ENCODE measurements at places on chromosomes 3 and 15. TPM values are rescaled to one million over a fixed set of nuclear protein-coding genes. Genes with fewer than 3 reads are reported as not detected.

CLDN1 gene
- total RNA-seq = 123 TPM

ANKRD34C gene
- not detected for total RNA-seq

CDC25A gene
- 7.9 TPM for total RNA-seq

ATP8B4 gene
- 9.5 TPM for total RNA-seq

DUOXA2 gene
- 24.6 TPM for total RNA-seq

MYZAP gene
- total RNA-seq = 20.3 TPM

SLC30A4 gene
- 4.1 TPM for total RNA-seq

CLRN1 gene
- not detected for total RNA-seq

DNA sequence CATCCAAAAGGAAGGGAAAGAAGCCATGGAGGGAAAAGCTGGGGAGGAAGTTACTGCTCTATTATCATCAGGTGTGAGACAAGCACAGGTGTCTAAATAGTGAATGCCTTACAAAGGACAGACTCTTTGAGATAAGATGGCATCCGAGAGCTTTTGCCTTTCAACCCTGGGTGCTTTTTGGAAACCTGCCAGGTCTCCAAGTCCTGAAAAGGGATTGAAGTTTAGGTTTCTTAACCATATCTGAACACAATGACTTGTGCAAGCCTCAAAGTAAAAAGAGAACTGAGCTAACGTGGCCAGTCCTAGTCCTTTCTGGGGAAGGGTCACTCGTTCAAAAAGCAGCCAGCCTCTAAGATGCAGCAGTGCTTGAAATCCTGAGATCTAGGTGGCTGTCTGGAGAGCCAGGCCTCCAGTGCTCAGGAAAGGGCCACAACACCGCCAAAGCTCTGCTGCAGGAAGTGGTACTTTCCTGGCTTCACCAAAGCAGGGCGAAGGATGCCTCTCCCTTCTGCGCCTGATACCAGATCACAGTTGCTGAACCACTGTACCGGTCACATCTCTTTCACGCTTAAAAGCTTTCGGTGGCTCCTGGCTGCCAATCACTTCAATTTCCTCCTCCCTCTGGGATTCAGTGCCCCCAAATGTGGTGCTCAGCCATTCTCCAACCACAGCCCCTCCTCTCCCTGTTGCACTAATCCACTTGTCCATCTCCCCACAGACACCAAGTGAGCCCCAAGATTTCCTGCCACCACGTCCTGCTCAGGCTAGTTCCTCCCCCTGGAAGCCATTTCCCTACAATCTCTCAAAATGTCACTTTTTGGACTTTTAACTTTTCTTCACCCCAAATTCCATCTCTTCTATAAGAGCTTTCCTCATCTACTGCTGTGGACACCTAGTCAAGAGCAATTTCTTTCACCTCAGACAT lies 104.1 kb upstream of the LPP start:
- H3K36me3 ChIP-seq = no peaks in the 10 kb centered on the region
- no peaks in the 10 kb centered on the region for H3K27me3 ChIP-seq
- no peak overlapping the region for H3K4me3 ChIP-seq
- no peak overlapping the region for H3K27ac ChIP-seq

DNA sequence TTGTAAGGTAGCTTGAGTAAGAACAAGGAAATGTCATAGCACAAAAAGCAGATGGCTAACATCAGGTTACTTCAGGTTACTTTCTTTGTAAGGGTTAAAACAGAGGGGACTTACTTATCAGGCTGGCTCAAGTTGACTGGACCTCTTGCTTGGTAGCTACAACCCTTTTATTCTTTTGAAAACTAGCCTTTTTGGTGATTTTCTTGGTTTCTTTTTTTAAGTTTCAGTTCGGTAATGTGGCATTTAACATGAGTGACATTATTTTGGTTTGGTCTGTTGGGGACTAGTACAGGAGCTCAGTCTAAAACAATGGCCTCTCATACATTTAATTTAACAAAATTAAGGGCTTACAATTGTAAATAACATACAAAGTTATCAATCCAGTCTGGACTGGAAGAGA lies 621.4 kb downstream of the OTOL1 start:
- no peaks in the 10 kb centered on the region for H3K36me3 ChIP-seq
- no peak for DNase-seq
- H3K27ac ChIP-seq = no peak overlapping the region
- H3K27me3 ChIP-seq = no peaks in the 10 kb centered on the region
- no peaks in the 10 kb centered on the region for H3K4me1 ChIP-seq
- no peak overlapping the region for H3K4me3 ChIP-seq

DNA sequence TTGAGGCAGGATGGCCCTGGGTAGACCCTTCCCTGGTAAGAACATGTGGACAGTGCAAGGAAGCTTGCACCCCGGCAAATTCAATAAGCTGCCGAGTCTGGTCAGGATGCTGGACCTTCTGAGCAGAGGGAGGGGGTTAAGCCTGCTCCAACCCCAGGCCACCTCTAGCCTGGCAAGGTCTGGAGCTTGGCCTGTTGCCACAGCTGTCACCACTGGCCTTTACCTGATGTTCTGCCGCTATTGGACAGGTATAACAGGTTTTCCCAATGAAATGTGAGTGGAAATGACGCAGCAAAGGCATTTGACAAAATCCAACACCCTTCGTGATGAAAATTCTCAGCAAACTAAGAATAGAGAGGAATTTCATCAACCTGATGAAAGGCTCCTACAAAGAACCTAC lies 699 bp upstream of the MESP1 start:
- no peak for DNase-seq
- H3K4me1 ChIP-seq = peaks cover 6% of the 10 kb centered on the region
- H3K27ac ChIP-seq = peak overlapping the region; percentile 4
- peaks cover 34% of the 10 kb centered on the region for H3K27me3 ChIP-seq
- H3K4me3 ChIP-seq = no peak overlapping the region

GRCh38 chr3:189748046-189748445 lies 116.9 kb downstream of the TP63 start:
- no peaks in the 10 kb centered on the region for H3K4me1 ChIP-seq
- H3K27me3 ChIP-seq = no peaks in the 10 kb centered on the region
- no peak overlapping the region for H3K4me3 ChIP-seq
- H3K27ac ChIP-seq = no peak overlapping the region
- DNase-seq = no peak

DNA sequence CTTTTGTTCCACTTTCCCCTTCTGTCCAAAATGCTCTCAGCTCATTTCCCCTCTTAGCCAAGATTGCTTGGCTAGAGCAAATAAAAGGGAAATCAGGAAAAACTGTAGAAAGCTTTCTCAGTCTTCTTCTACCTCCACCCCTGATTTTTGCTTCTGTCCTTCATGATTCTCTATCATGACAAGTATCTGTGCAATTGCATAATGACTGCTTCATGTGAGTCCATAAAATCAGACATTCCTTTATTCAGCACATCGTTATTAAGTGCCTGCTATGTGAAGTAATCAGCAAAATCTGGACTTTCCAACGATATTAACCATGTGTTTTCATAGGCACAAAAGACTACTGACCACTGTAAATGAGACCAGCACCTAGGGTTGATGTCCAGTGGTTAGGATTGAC lies 321.5 kb upstream of the CBLB start:
- H3K4me1 ChIP-seq = no peaks in the 10 kb centered on the region
- no peak overlapping the region for H3K27ac ChIP-seq
- H3K4me3 ChIP-seq = no peak overlapping the region
- H3K27me3 ChIP-seq = no peaks in the 10 kb centered on the region
- no peaks in the 10 kb centered on the region for H3K36me3 ChIP-seq

- DNase-seq = no peak
- H3K27ac ChIP-seq = no peak overlapping the region
- H3K4me1 ChIP-seq = no peaks in the 10 kb centered on the region
- no peak overlapping the region for H3K4me3 ChIP-seq
- H3K27me3 ChIP-seq = no peaks in the 10 kb centered on the region
Measured at GRCh38 chr15:94206463-94207167, 24.7 kb upstream of the MCTP2 start.

GRCh38 chr3:61233746-61234145 lies 17.5 kb downstream of the FHIT start:
- H3K4me3 ChIP-seq = no peak overlapping the region
- no peaks in the 10 kb centered on the region for H3K27me3 ChIP-seq
- DNase-seq = no peak
- H3K36me3 ChIP-seq = no peaks in the 10 kb centered on the region
- H3K27ac ChIP-seq = no peak overlapping the region

GRCh38 chr3:55458181-55458790 lies 28.8 kb downstream of the WNT5A start:
- H3K27me3 ChIP-seq = no peaks in the 10 kb centered on the region
- DNase-seq = no peak
- H3K36me3 ChIP-seq = no peaks in the 10 kb centered on the region
- H3K27ac ChIP-seq = no peak overlapping the region

DNA sequence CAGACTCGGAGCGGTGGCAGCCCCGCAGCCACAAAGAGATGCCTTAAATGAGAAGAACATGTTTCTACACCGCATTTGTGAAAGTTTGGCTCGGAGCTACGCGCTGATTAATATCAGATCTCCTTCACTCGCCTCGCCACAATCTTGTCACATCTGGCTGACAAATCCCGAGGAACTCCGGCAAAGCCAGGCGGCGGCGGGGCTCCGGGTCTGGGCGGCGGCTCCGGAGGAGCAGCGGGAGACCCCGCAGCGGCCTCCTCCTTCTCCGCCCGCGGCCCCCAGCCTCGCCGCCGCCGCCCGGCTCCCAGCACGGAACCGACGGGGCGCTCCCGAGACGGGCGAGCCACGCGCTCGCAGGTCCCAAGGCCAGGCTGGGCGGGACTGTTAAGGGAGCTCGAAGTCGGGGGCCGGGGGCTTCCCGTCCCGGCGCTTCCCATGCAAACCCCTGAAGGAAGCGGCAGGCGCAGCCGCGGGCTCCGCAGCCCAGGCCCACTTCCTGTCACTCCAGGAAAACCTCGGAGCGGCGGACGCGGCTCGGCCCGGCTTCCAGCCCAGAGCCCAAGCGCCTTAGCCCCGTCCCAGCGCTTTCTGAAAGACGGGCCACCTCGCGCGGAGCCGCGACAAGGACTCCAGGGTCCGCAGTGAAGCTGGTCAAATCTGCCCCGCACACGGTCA lies 1.2 kb downstream of the BNC1 start:
- H3K27ac ChIP-seq = peak overlapping the region; percentile 56
- peaks cover 84% of the 10 kb centered on the region for H3K27me3 ChIP-seq
- peaks cover 8% of the 10 kb centered on the region for H3K4me1 ChIP-seq
- no peaks in the 10 kb centered on the region for H3K36me3 ChIP-seq
- peak; percentile 50 for DNase-seq
- peak overlapping the region; percentile 72 for H3K4me3 ChIP-seq

DNA sequence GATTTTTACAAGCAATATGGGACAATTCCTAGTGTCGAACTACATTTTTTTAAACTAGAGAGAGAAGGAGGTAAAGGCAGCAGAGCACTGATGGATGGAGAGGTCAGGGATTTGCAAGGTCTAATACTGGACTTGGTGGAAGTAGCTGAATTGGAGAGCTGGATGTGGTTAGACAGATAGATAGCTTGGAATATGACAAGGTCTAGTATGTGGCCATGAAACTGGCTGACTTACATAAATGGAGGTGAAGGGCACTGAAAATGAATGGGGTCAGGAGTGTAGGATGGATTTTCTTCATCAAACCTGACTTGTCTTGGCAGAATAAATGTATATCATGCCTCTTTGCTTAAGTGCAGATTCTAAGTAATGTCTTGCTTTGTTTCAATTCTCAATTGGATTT lies 10.1 kb upstream of the RTP4 start:
- no peaks in the 10 kb centered on the region for H3K4me1 ChIP-seq
- H3K4me3 ChIP-seq = no peak overlapping the region
- H3K36me3 ChIP-seq = no peaks in the 10 kb centered on the region
- no peaks in the 10 kb centered on the region for H3K27me3 ChIP-seq

- no peak overlapping the region for H3K27ac ChIP-seq
- no peaks in the 10 kb centered on the region for H3K4me1 ChIP-seq
Measured at GRCh38 chr15:38611228-38611627, 46.6 kb upstream of the RASGRP1 start.

- no peak overlapping the region for H3K27ac ChIP-seq
- no peak overlapping the region for H3K4me3 ChIP-seq
- H3K27me3 ChIP-seq = no peaks in the 10 kb centered on the region
- no peak for DNase-seq
- H3K36me3 ChIP-seq = no peaks in the 10 kb centered on the region
Measured at GRCh38 chr3:137348936-137349335, 391.2 kb downstream of the IL20RB start.

DNA sequence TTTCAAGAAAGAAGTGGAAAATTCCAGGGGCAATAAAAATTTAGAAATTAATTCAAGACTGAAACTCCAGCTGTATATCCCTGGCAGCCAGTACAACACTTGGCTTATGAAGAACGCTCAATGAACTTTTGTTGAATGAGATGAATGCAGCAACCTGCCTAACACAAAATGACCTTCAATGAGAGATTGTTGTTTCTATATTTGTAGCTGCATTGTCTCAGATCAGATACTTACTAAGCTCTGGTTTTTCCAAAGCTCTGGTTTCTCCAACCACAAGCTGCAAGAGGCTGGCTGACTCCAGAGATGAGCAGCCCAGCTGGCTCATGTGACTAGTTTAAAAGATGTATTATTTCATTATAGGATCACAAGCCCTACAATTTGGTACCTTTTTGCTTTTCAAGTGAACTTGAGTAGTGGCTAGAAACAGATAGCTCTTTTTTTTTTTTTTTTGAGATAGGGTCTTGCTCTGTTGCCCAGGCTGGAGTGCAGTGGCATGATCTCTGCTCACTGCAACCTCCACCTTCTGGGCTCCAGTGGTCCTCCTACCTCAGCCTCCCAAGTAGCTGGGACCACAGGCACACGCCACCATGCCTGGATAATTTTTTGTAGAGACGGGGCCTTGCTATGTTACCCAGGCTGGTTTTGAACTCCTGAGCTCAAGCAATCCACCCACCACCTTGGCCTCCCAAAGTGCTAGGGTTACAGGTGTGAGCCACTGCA lies 57.4 kb downstream of the UMPS start:
- DNase-seq = no peak
- peak overlapping the region; percentile 72 for H3K27ac ChIP-seq
- peaks cover 21% of the 10 kb centered on the region for H3K4me1 ChIP-seq
- H3K4me3 ChIP-seq = no peak overlapping the region
- H3K36me3 ChIP-seq = no peaks in the 10 kb centered on the region
- no peaks in the 10 kb centered on the region for H3K27me3 ChIP-seq

GRCh38 chr3:84961521-84962255 lies 2.9 kb downstream of the CADM2 start:
- H3K4me1 ChIP-seq = peaks cover 14% of the 10 kb centered on the region
- DNase-seq = no peak
- peak overlapping the region; percentile 5 for H3K4me3 ChIP-seq

Measured in hepatocyte (in vitro differentiated cells).